ENCODE measurements at places on chromosomes 3 and 15.

- no peak for ATAC-seq
Observed at GRCh38 chr15:62821384-62822131, 221.0 kb upstream of the TPM1 start.

DNA sequence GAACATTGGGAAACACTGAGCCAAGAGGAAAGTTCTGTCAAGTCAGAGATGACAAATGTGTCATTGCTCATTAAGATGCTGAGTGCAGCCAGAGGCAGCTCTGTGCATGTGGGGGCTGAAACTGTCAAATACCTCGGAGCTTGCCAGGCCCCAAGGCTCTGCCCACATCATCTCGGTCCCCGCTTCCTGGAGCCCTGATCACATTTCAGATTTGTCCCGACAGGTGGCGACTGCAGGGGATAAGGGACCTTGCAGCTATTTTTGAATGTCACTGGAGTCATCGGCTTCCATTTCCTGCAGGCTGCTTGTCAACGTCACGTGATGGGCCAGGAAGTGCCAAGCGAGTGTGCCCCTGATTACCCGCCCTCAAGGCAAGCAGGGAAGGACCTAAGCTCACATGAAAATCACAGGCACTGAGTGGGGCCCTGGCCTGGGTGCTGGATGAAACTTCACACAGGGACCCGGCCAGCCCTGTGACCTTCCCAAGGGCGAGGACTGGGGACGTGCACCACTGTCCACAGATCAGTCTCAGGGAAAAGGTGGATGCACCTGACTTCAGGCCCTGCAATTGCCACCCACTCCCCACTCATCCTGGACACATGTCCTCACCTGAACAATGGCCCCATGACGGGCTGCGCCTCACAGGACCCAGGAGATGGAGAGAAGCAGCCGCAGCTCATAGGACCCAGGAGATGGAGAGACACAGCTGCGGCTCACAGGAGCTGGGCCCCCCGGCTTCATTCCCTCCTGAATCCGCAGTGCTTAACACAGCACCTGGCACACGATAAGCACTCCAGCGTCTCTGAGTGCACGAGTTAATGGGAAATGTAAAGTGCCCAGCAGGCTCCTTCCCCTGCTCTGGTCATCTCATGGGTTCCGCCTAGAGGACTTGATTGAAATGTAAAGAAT lies 73.4 kb downstream of the NUP210 start:
- peak; percentile 85 for ATAC-seq

DNA sequence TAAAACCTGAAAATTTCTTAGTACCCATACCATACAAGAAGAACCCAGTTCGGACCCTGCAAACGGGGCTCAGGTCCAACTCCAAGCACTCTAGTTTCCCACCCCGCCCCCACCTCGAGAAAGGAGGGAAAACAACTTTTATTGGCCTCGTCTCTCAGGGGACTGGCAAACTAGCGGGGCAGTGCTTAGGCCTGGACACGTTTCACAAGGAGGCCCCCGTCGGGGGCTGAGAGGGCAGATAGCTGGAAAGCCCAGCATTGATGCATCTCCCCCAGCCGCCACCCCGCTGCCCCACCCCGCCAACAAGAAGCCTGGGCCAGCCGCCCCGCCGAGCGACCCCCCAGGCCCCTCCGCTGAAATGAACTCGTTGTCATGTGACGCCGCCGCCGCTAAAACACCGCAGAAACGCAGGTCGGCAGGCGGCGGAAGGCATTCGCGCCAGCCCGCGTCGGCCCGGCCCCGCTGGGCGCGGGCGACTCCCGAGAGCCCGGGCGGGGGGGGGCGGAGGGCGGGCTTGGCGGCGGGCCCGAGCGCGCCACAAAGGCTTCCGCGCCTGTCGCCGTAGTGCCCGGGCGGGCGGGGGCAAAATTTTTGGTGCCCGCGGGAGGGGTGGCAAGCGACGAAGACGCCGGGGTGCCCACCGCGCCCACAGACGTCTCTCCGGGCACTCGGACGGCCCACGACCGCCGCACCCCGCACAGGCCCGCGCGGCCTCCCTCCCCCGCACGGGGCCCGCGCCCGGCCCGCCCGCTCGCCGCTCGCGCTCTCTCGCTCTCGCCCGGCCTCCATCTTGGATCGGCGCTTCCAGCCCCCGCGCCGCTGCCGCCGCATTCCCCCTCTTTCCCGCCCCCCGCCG lies 634 bp downstream of the STAG1 start:
- peak; percentile 11 for ATAC-seq

DNA sequence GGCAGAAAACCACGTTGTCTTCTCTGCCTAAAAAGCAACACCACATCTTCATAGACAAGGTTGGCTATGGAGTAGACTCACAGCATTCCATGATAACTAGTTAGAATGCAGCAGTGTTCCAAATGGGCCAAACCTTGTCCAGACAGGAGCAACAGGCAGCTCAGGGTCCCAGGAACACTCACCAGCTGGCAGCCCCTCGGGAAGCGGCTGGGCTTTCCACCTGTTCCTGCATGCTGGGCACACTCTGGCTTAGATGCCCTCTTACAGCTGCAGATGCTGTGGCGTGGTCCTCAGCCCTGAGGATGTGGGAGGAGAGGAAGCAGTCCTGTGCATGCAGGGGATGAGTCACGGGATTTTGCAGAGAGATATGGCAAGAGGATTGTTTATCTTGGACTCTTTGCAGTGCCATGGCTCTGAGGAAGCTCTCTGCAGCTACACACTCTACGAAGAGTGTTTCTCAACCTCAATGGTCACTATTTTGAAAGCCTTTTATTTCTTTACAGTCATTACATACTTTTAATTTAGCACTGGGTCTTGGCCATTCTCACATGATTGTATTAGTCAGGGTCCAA lies 11.3 kb downstream of the NRROS start:
- peak; percentile 27 for ATAC-seq

- ATAC-seq: no peak
Observed at GRCh38 chr3:149010504-149010951, 19.2 kb downstream of the GYG1 start.

GRCh38 chr15:100468285-100468684 lies 60.5 kb downstream of the CERS3 start:
- no peak for ATAC-seq

- no peak for ATAC-seq
Observed at GRCh38 chr3:123524981-123525380, 59.9 kb downstream of the HACD2 start.

- no peak for ATAC-seq
Observed at GRCh38 chr3:25911525-25912295, 121.8 kb downstream of the OXSM start.

DNA sequence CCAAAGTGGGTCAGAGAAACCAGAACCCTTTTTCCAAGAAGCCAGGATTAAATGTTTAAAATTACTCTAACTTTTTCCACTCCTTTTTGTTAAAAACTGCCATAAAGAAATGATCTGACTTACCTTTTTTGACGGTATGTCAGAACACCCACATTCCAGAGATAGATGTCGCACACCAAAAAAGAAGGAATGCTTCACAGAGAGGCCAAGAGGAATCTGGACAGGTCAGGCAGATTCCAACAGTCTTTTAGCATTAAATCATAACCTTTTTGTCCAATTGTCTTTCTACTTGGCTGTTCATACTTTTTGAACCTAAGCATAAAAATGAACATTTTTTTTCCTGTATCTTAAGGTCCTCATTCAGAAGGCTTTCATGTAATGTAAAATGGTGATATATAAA lies 846.9 kb downstream of the NSUN3 start:
- no peak for ATAC-seq

- no peak for ATAC-seq
Observed at GRCh38 chr3:55449527-55449926, 37.6 kb downstream of the WNT5A start.

All from activated CD4-positive, CD25-positive, alpha-beta regulatory T cell treated with anti-CD3 and anti-CD28 coated beads, Interleukin-2, amount 50 U/mL, for 24 hours (primary cell).